ENCODE measurements at places on chromosomes 1 and 21.

DNA sequence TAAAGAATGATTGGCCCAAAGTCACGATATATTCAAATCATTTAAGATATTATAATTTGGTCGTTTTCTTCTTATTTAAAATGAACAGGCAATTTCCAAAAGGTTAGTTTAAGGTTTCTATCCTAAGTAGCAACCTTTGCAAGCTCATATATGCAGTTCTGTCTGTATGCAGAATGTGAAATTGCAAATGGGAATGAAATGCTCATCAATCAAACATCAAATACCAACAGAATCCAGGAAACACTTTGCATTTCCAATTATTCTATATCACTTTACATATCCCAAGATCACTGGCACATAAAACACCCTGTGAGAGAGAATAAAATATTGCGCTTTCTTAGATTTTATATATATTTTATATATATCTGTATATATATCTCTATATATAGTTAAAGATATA, 237.3 kb downstream of the NRIP1 start:
- DNase-seq, result no peak

GRCh38 chr1:160256396-160257046, 5.8 kb downstream of the DCAF8 start:
- no peak for DNase-seq

GRCh38 chr1:198701250-198701649, 62.4 kb downstream of the PTPRC start:
- no peak for DNase-seq

GRCh38 chr1:202081992-202082391, 40.7 kb upstream of the GPR37L1 start:
- DNase-seq, result no peak

GRCh38 chr21:35046263-35046624, 2.9 kb downstream of the RUNX1 start:
- peak; percentile 40 for DNase-seq

DNA sequence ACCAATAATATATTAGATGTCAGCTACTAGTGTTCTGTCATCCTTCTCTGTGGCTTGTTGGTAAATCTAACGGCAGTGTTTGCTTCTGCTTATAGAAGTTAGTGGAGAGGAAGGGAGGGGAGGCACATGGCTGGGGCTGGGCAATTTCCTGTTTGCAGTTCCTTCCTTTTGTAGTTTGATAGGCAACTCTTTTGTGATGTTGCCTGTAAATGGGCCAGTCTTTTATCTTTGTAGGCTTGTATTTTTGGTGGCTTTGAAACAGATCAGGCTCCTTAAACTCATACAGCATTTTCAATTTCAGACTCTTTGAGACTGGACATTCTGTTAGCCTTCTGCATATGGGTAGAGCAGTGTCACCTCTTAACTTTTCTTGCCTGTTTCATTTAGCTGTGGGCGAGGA, 48.1 kb downstream of the CDC14A start:
- peak; percentile 47 for DNase-seq

- DNase-seq, result no peak
Measured at GRCh38 chr1:69693921-69694675, 126.4 kb downstream of the LRRC7 start.

DNA sequence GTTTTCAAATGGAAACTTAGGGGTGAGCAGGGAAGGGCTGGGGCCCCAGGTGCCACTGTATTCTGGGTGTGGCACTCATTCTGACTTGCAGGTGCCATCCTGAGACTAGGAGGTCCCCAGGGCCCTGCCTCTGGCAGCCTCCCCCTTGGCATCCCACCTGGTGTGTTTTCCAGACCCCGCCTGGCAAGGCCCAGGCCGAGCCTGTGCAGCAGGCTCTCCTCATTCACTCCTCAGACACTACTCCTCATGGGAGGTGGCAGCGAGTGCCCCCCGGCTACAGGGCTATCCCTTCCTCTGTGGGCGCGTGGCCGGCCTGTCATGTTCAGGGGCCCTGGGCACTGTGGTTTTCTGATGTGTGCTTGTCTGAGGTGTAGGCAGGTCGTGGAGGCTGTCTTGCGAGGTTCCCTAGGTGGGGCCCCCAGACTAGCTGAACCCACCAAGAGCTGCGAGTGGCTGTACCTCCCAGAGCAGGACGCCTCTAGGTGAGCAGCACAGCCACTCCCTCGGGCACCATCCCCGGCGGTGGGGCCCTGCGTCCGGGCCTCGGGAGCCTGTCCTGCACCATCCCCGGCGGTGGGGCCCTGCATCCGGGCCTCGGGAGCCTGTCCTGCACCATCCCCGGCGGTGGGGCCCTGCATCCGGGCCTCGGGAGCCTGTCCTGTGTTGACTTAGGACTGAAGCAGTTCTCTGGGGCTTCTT, 13.2 kb downstream of the SLX9 start:
- DNase-seq, result no peak

DNA sequence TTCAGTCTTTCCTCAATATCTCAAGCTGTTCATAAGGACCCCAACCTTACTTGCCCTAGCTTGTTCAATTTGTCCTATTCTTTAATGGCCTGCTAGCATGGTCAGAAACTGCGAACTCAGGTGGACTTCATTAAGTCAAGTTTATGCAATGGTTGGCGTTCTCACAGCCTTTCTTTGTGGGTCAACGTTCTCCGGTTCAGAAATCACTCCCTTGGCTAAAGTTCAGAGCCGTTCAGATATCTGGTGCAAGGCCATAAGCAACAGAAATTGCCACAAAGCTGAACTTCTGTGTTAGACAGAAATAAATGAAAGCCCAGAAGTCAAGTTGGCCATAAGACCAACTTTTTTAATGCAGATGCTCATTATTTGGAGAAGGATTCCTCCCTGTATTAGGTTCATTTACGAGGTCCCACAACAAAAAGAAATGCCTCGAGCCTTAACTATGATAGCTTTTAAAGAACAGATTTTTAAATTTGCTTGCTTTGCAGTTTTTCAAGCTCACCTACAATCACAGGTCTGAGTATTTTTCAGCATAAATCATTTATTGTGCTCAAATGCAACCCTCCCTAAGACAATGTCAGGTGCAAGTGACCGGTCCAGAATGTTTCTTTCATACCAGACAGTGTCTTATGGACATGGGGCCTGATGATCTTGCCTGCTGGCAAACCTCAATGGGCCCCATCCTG, 140.2 kb upstream of the COL11A1 start:
- no peak for DNase-seq

DNA sequence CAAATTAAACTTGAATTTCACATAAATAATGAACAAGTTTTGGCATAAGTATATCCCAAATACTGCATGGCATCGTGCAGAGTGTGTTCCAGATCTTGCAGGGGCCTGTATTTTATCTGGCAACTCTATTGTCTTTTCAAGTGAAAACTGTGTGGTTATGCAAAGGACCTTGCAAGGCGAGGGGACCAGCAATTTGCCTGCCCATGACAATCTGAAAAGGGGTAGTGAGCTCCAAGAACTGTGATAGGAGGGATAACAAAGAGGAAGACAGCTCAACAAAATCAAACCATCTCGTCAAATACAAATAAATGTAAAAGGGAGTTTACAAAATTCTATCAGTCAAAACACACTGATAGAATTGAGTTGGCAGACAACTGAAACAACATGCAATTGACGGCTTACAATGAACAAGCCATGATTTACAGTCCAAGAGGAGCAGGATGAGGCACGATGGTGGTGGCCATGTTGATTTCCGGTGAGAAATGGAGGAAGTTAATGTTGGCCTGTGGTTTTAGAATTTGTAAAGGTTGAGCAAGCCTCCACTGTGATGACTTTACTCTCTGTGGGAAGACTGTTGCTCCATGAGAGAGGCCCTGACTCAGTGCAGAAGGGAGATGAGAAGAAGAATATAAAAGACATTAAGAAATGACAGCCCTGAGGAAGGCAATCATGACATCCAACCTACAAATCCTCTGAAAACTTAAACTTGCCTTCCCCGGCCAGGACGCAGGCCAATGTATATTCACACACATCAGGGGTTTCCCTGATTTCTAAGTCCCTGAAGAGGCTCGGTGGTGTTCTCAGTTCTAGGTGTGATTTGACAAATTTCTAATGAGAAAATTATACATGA, 132.2 kb downstream of the ADSS2 start:
- DNase-seq, result peak; percentile 29

DNA sequence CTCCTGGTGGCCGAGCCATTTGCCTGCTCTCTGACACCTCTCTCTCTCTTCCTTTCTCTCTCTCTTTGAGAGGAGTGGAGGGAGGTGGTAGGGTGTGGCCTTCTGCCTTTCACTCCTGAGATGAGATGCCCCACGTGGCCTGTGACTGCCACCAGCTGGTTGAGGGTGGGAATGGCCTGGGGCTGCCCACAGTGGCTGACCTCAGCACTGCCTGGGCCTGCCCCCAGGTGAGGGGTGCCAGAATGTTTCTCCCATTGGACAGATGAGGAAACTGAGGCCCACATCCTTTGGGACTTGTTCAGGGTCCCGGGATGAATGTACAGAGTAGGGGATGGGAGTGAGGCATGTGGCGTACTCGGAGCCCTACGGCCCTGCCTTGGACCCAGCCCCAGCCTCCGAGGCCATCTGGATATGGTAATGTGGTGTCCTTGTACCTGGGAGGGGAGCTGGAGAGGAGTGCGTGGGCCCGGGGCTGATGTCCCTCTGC, 12.7 kb upstream of the C1orf167 start:
- no peak for DNase-seq

DNA sequence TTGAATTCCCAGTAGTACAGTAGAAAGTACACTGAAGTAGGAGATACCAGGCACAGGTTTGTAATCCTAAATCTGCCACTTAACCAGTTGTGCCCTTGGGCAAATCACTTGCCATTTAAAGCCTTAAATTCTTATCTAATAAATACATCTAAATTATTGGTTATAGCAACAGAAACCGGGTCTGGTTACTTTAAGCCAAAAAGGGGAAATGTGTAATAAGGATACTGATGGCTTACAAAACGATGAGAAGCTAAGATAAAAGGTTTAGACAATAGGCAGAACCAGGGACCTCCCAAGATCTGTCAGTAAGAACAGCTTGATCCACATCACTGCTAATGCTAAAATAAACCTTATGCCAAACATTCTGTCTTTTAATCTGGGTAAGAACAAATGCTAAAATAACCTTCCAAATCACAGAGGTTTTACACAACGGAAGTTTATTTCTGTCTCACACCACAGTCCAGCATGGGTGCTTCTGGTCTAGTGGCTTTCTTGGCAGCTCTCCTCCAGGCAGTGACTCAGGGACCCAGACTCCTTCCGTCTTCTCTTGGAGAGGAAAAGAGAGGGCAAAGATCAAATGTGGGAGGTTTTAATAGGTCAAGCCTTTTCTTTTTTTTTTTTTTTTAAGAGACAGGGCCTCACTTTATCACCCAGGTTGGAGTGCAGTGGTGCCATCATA, 16.5 kb upstream of the ZMYM1 start:
- DNase-seq, result no peak

GRCh38 chr1:171204296-171204695, 19.2 kb downstream of the FMO2 start:
- DNase-seq, result no peak

DNA sequence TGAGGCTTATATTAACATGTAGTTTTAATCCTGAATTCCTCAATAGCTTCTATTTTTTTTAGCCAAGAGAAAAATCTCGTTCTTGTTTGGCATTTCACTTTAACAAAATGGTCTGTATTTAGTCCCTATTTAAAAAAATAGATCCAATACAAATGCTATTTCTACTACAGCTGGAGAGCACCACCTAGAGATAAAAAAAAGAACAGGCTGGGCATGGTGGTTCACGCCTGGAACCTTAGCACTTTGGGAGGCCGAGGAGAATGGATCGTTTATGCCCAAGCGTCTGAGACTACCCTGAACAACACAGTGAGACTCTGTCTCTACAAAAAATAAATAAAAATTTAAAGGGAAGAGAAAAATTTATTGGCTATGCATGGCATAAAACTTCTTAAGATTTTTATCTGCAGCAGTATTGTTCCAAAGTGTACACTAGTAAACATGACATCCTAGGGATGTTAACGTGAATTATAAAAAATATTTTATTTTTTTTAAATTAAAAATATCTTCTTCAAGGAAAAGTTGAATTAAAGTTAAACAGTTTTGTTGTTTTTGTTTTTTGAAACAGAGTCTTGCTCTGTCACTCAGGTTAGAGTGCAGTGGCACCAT, 4.4 kb downstream of the ST7L start:
- DNase-seq, result no peak

DNA sequence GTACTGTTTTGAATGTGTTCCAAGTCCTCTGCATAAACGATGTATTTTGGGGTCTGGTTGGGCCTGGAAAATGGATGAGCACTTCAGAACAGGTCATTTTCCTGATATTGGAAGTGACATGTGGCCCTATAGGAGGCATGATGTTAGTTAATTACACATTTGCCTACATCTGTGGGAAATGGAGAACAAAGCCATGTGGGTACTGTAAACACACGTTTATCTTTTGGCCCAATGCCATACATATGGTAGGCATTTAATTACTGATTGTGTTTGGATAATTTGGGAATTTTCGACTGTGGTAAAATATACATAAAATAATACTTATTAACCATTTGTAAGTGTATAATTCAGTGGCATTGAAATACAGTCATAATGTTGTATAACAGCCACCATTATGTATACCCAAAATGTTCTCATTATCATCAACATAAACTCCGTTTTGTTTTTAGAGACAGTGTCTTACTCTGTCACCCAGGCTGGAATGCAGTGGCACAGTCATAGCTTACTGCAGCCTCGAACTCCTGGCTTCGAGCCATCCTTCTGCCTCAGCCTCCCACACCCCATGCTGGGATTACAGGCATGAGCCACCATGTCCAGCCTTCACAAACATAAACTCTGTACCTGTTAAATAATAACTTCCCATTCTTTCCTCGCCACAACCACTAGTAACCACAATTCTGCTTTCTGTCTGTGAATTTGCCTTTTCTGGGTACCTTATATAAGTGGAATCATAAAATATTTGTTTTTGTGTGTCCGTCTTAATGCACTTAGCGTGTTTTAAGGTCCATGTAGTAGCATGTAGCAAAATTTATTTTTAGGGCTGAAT, 11.9 kb upstream of the RNPEP start:
- DNase-seq, result no peak

- no peak for DNase-seq
Measured at GRCh38 chr1:18871401-18872070, 12.1 kb upstream of the TAS1R2 start.

DNA sequence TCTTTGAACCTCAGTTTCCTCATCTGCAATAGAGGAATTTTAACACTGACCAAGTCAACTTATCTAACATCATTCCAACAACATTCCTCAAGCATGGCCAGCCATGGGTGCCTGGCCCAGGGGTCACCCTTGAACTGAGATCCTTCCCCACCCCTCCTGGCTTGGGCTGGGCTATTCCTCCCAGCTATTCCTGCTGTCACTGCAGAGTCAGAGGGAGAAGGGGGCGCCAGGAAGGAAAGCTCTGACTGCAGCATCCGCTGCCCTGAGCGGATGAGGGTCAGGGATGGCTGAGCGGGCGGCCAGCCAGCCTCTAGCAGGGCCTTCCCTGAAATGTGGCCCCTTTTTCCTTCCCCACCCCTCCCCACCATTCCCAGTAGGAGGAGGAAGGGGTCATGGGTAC, 3.1 kb downstream of the TINAGL1 start:
- no peak for DNase-seq

Data from femur (tissue), 1 donor.